ENCODE measurements at places on chromosomes 12 and 14.

- no peak for DNase-seq
These were observed 319.1 kb upstream of the RGS6 start for GRCh38 chr14:71613168-71613567.

DNA sequence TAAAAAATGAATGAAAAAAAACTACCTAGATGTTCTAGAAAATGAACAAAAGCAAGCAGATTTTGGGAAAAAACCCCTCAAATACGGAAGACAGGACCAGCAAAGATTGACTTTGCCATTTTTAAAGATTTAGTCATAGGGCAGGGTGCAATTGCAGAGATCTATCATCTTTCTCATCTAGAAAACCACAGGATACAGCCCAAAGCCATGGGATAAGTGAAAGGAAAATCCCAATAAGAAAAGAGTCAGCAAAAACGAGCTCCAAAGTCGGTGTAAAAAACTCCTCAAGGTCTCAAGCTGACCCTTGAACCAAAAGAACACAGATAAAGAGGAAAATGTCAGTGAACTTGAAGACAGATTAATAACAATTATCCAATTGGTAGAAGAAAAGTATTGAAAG lies 28.0 kb downstream of the CEP290 start:
- DNase-seq = no peak

GRCh38 chr12:50213439-50213838 lies 46.3 kb upstream of the CERS5 start:
- DNase-seq = no peak

- DNase-seq = no peak
These were observed 78.7 kb downstream of the SLC25A47 start for GRCh38 chr14:100401792-100402191.

DNA sequence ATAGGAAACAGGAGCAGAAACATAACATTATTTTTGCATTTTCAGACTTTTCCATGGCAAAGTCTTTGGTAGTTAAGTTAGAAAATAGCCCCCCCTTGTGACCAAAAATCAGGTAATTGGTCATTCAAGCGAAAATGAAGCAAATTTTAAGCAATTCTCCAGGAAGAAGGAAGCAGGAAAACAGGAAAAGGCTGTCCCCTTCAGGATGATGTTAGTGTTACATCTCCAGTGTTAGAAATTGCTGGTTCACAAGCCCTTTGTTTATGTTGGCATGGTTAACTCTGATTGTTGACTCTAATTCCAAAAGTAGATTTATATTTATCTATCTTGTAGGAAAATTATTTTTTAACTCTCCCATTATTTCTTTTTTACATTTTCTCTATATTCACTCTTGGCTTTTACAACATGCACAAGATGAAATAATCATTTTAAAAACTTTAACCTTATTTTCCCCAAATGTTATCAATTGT lies 18.8 kb upstream of the GAS2L3 start:
- peak; percentile 55 for DNase-seq

All from cardiac muscle cell (in vitro differentiated cells and primary cell).